Stimulated activated CD8-positive, alpha-beta memory T cell treated with anti-CD3 and anti-CD28 coated beads, Interleukin-4, amount 100 ng/mL, for 4 hours (primary cell): ENCODE measurements at places on chromosomes 6 and 20.
A peak's percentile ranks its signal among the peaks of the same experiment; 100 is the strongest.

DNA sequence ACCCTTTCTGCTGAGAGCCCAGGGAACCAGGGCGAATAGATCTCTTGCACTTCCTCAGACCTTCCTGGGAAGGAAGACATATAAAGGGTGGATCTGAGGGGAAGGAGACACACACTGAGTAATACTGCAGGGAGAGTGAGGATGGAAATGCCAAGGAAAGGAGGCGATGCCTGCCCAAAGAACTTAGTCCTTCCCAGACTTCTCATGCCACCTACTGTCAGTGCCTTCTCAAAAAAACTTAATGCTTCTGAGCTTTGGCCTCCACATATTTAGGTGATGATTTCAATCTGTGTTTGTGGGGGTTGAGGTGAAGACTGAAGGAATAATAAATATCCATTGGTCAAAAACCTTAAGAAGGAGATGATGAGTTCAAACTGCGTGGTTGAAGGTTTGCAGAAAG, 9.7 kb downstream of the BTN3A1 start:
- no peak for DNase-seq

GRCh38 chr20:47196091-47197081, 160.1 kb downstream of the ZMYND8 start:
- DNase-seq = peak; percentile 49

GRCh38 chr20:44759595-44759994, 13.9 kb downstream of the KCNK15 start:
- DNase-seq = no peak

- no peak for DNase-seq
These were observed 48.1 kb downstream of the DUSP22 start for GRCh38 chr6:340186-340955.

DNA sequence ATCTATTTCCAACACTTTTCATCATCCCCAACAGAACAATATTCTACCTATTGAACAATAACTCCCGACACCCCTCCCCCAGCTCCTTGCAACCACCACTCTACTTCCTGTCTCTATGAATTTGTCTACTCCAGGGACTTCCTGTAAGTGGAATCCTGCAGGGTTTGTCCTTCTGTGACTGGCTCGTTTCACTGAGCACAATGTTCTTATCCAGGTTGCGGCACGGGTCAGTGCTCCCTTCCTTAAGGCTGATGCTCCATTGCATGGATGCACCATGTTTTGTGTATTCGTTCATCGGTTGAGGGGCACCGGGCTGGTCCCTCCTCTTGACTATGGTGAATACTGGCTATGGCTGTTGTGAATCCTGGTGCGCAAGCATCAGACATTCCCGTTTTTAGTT, 163.2 kb downstream of the TBXT start:
- no peak for DNase-seq

GRCh38 chr6:106519460-106520394, 109.6 kb downstream of the RTN4IP1 start:
- peak; percentile 62 for DNase-seq

DNA sequence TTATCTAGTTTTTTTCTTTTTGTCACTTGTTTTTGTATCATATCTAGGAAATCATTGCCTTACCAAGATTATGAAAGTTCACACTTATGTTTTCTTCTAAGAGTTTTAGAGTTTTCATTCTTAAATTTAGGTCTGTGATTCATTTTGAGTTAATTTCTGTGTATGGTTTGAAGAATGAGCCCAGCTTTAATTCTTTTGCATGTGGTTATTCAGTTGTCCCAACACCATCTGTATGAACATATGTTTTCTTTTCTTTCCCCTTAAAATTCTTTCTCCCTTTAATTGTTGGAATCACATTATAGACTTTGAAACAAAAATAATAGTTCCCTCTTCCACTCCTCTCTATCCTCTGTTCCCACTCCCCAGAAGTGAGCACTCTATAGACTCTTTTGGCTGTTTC, 85.4 kb downstream of the SLX4IP start:
- no peak for DNase-seq

- peak; percentile 49 for DNase-seq
These were observed 121.5 kb upstream of the NEDD9 start for GRCh38 chr6:11353921-11354389.

DNA sequence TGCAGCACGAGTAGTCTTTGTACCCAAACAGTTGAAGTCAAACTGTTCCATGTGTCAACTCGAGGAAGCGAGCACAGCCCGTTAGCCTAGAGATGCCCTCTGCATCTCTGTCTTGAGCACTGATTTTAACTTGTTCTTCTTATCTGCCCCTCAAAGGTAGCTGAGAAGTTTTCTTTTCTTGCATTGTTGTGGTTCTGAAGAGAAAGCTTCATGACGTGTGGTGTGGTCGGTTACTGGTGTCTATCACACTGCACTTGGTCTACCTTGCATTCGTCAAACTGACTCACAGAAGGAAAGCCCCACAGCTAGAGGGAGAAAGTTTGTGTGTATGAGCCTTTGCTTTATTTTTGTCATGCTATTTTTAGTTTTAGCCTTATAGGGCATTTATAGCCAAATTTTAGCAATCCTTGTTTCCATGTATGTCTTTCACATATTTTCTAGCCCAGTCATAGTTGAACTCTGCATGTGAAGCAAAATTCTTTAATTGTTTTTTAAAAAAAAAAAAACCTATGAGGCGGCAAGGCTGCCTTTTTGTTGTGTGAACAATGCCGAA, 115.1 kb downstream of the JAG1 start:
- peak; percentile 18 for DNase-seq

DNA sequence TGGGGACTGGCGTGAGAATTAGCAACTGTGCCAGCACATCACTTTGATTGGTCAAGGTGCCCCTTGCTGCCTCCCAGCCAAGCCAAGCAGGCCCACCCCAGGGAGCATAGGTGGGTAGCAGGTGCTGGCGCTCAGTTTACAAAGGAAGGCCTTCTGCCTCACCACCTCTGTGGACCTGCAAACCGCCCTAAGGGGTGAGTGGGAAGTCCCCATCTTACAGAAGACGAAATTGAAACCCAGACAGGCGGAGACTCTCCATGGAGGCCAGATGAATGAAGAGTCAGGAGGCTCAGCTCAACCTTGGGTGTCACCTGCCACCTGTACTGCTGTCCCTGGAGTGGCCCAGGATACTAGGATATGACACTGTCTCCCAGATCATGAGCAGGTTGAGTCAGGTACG, 21.5 kb upstream of the MAS1L start:
- DNase-seq = no peak

- DNase-seq = no peak
These were observed 27.5 kb upstream of the MARCKS start for GRCh38 chr6:113829696-113830045.

- DNase-seq = no peak
These were observed 32.1 kb upstream of the RIN2 start for GRCh38 chr20:19725814-19726525.

DNA sequence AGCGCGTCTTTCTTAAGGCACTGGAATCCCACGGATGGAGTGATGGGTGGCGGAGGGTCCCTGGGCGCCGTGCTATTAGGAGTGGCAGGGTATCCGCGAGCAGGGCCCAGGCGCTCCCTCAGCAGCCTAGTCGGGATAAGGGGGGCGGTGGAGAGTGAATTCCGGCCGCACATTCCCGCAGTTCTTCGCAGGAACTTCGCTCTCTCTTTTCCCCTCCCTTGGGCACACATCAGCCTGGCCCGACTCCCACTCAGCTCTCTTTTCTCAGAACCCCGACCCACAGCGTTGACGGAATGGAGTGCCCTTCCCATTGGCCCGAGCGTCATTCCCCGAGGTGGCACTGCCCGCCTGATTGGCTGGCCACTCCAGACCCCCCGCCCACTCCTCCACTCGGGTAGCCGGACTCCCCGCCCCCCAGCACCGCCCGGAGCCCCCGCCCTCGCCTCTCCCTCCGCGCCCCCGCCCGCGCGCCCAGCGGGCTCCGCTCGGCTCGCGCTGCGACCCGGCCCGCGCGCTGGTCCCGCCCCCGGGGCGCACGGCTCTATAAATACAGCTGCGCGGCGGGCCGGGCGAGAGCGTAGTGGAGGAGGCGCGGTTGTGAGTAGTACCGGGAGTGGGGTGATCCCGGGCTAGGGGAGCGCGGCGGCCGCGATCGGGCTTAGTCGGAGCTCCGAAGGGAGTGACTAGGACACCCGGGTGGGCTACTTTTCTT, at the start of gene ID4:
ID4 (plus strand) TSS at position 572 of the 712 bp plus-strand sequence. CDS start 385 bp downstream, outside the sequence.
- no peak for DNase-seq

DNA sequence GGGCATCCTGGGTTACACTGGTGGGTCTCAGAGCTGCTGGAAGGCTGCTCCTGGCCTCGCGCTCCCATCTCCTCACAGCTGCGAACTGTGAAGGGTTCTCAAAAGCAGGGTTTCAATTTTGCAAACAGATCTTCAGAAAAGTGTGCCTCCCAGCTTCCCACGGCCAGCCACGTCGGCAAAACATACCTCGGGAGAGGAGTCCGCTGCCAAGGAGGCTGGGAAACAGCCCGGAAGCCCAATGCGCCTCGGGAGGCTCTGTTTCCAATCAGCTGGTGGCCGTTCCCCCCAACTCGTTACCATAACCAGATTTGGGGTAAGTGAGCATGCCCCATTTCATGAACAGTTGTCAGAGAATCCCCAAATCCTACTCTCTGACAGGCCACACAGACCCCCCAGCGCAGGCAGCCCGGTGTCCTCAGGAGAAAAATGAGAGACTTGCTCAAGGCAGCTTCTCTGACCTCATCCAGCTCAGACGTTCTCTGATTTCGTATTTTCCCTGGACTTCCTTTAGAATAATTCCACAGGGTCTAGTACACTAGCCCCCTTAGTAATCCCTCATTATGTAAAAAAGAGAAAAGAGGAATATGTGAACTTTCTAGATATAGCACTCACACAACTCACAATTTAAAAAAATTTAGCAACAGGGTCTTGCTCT, 98.4 kb downstream of the SNX5 start:
- no peak for DNase-seq

- DNase-seq = peak; percentile 55
These were observed 14.7 kb downstream of the MUCL3 start for GRCh38 chr6:30955367-30956042.

- DNase-seq = no peak
These were observed 159.3 kb upstream of the LAMA2 start for GRCh38 chr6:128723667-128724066.

DNA sequence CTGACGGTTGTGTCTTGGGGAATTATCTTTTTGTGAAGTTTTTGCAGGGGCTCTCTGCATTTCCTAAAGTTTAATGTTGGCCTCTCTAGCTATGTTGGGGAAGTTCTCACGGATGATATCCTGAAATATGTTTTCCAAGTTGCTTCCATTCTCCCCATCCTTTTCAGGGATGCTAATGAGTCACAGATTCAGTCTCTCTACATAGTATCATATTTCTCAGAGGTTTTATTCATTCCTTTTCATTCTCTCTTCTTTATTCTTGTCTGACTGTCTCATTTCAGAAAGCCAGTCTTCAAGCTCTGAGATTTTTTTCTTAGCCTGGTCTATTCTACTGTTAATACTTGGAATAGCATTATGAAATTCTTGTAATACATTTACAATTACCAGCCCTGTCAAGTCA, 61.3 kb downstream of the UNC5CL start:
- DNase-seq = no peak
